Activated CD4-positive, alpha-beta T cell treated with anti-CD3 and anti-CD28 coated beads for 24 hours (primary cell): ENCODE measurements at places on chromosomes 13 and 19.

- no peak for DNase-seq
These were observed 34.9 kb downstream of the KDM4B start for GRCh38 chr19:5003781-5004180.

DNA sequence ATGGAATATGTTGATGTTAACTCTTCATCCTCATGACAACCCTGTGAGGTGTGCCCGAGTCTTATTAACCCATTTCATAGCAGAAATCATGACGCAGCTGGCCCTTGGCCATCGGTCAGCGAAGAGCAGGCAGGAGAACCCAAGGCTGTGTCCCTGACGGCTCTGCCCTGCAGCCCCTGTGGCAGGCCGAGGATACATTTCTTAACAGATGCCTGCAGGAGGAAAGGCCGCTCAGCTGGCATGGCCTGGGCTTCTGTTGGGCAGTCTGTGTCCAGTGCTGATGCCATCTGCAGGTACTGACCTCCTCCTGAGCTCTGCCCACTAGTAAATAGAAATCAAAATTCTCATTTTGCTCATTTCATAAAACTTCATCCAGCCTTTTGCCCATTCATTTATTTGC, 35.4 kb upstream of the MCF2L start:
- no peak for DNase-seq

DNA sequence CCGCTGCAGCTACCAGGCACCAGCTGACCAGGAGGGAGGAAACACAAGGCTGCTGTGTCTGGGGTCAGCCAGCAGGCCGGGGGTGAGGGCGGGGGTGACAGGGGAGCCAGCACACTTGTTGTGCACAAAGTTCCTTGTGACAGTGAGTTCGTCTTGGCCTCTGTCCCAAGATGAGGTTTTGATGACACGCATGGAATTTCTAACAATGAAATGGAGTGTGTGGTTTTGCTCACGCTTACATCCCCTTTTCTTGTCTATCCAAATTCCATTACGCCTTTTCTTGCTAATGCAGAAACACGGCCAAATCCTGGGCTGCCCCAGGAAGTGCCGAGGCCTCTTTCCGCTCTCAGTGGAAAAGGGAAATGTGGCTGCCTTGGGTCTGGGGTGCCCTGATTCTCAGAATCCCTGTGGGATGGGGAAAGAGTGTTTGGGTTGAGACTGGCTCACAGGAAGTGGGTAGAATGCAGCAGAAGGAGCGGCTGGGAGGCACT, 73.8 kb downstream of the GADD45B start:
- DNase-seq, result no peak

GRCh38 chr13:42707048-42707447, 74.3 kb upstream of the FAM216B start:
- no peak for DNase-seq

DNA sequence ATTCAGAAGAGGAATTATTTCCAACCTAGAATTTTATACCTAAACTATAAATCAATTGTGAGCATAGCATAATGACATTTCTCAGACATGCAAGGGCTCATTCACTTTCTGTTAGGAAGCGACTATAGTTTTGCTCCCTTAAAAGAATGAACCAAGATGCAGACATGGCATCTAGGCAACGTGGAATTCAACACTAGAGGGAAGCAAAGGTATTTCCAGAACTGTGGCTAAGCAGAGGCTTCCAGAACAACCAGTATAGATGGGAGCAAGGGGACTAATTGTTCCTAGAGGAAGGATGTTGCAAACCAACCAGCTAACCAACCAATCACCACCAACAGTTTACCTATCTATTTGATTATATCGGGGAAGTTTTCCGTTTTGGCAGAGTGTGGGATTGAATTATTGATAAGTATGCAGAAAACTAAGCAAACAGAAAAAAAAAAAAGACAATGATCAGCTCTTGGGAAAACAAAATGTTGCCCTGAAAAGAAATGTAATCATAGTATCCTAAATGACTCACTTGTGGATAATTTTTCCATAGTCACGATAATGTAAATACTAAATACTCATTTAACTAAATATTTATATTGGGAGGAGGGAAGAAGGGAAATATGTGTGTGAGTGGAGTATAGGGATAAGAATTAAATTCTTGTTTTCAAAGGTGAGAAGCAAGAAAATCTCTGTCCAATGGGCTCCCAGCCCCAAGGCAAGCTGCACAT, 21.1 kb downstream of the ARL11 start:
- DNase-seq, result no peak

DNA sequence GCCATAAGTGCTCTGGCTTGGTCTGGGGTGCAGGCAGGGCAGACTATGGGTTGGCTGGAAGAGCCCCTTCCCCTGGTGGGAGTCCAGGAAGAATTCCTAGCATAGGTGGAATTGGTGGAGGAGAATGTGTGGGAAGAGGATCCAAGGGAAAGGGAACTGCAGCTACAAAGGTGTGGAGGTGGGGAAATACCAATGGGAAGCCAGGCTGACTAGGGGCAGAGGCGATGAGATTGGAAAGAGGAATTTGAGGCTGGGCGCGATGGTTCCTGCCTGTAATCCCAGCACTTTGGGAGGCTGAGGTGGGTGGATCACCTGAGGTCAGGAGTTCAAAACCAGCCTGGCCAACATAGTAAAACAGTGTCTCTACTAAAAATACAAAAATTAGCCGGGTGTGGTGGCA, 4.8 kb upstream of the SDHAF1 start:
- no peak for DNase-seq

DNA sequence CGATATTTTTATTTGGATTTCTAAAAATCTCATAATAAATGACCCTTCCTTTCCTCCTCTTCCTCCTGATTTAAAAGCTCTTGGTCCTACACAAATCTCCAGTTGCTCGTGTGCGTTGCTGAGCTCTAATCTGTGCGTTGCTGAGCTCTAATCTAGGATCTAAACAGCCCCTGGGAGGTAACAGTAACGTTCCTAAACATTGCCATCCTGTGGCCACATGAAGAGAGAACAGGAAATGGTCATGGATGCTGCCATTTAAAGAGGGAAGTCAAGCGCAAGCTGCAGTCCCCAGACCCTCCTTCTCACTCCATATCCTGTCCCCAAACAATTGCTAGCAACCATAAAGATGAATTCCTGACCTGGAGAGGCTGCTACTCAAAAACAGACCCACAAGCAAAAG, 170.8 kb downstream of the NUFIP1 start:
- no peak for DNase-seq

DNA sequence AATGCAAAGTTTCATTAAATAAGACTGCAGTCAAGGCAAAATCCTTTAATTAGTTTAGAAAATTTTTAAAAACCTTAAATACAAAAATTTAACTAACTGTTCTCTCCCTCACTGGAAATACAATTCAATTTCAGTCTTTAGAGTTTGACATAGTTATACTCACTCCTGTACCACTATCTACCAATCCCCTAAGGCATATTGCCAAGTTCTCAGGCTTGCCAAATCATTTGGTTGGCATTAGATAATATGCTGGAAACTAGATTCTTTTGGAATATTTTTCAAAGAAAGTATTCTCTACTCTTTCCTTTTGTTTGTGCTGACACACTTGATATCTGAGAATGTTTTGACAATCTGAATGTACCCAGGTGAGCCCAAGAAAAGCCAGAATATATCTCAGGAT, 77.2 kb downstream of the TSC22D1 start:
- no peak for DNase-seq

GRCh38 chr13:111429064-111429558, 108.7 kb downstream of the TEX29 start:
- peak; percentile 15 for DNase-seq

GRCh38 chr19:41951686-41952172, 7.4 kb downstream of the RABAC1 start:
- DNase-seq, result peak; percentile 93

- DNase-seq, result no peak
These were observed 4.9 kb upstream of the BRD4 start for GRCh38 chr19:15337202-15337601.
